ENCODE measurements at places on chromosomes 12 and 14.

DNA sequence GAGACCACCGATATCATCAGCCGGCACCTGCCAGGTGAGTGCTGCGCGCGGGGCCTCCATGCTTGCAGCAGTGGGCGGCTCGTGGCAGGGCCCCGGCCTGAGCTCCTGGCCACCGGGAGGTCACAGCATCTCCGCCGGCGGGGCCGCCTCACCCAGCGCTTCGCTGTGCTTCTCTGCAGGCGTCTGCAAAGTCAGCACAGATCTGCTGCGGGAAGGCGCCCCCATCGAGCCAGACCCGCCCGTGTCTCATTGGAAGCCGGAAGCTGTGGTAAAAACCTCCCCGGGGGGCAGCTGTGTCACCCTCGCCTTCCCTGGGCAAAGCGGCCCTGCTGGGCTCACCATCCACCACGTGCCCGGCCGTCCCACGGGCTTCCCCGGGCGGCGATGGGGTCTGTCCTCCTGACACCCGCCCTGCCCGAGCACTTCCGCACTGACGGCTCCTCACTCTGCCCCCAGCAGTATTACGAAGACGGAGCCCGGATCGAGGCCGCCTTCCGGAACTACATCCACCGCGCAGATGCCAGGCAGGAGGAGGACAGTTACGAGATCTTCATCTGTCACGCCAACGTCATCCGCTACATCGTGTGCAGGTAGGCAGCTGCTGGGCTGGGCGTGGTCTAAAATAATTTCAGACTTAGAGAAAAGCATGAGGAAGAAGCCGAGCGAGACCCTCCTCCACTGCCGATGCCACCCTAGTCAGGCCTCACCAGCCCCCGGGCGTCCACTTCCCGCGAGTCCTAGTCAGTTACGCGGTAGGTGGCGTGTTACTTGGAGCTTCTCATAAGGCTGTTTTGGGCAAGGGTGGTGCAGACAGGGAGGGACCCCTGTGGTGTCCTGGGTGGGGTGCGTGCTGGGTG, 7.1 kb downstream of the PGAM5 start:
- DNase-seq: peak; percentile 33

DNA sequence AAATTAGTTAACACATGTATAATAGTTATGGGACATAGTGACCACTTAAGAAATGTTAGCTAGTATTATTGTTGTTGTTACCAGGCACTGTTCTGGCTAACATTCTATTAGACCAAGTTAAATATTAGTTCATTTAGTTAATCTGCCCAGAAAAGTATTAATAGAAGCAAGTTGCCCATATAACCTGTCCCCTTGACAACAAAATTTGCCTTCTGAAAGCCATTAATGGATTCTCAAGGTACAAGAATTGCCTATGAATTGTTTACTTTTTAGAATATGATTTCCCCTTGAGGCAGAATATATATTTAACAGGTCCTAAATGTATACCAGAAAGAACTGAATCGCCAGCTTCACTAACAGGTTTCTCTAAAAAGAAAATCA, 167.3 kb upstream of the TMCC3 start:
- no peak for DNase-seq

- DNase-seq: no peak
These were observed 72.7 kb downstream of the PTPRR start for GRCh38 chr12:70847871-70848270.

GRCh38 chr12:105110851-105111250, 3.3 kb downstream of the WASHC4 start:
- no peak for DNase-seq

DNA sequence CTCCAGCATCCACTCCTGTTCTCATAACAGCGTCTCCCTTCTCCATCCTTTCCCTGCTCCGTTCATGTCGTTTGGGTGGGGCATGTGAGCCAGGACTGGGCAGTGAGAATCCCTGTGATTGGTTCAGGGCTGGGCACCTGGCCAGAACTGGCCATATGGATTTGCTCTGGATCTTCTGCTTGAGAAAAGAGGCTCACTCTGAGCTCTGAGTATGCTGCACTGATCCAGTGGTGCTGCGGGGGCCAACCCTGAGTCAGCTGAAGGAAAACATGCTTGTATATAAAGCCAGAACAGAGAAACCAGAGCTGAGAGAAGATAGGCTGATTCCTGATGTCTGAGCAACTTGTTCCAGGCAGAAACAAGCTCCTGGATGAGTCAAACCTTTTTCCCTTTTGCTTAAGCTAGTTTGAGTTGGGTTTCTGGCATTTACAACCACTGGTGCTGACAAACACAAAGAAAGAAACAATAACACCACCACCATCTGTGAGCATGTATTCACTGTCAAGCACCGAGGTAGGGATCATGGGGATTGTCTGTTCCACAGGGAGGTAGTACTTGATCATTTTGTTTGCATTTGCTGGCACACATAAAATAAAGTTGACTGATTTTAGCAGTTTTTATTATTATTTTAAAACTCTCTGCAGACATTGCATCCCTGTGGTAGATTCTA, 14.0 kb upstream of the HPD start:
- peak; percentile 87 for DNase-seq

DNA sequence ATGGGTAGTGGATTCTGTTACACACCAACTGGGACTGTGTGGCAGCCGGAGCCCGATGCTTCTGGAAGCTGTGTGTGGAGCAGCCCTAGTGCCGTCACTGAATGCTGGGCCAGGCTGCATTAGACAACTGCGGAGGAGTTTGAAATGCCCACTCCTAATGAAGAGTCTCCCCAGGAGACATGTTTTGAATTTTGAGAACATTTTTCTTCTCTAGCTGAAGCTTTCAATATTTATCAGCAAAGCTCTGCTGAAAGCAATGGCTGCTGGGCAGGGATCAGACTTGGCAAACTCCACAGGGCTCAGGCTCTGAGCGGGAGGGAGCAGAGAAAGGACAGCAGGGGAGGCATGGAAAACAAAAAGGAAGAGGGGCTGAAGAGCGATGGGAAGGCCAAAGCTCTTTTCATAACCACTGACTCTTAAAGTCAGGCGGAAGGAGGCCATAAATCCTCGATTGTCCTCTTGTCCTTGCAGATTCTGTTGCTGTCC, 189.1 kb downstream of the MON2 start:
- no peak for DNase-seq

DNA sequence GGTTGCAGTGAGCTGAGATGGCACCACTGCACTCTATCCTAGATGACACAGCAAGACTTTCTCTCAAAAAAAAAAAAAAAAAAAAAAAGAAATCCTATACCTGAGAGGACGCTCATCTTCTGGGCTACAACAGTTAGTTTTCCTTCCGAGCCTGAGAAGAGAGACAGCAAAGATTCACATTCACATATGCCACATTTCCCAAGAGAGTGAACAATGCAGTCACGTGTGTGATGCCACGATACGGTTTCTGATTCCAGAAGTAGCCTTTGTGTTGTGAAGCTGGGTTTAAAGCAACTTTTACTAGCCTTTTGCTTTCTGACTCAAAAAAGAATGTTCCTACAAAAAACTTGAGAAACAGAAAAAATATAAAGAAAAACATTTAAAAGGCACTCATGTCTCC, 19.5 kb downstream of the GCN1 start:
- no peak for DNase-seq

GRCh38 chr12:8156845-8157244, at the start of gene ZNF705A:
ZNF705A (plus strand) TSS chr12:8157015; CDS start chr12:8172626, 15,611 bp downstream.
- DNase-seq: peak; percentile 88

DNA sequence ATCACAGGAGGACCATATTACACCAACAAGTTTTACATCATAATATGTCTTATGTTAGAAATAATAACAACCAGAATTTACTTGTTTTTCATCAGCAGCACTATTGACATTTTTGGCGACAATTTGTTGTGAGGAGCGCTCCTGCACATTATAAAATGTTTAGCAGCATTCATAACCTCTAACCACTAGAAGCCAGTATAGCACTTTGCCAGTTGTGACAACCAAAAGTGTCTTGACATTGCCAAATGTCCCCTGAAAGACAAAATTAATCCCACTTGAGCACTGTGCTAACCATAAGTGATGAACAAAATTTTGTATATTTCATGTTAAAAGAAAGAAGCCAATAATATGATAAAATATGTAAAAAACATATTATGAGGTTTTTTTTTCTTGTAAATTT, 356.9 kb upstream of the LMO3 start:
- no peak for DNase-seq

GRCh38 chr12:42924482-42924881, 334.9 kb upstream of the PRICKLE1 start:
- no peak for DNase-seq

DNA sequence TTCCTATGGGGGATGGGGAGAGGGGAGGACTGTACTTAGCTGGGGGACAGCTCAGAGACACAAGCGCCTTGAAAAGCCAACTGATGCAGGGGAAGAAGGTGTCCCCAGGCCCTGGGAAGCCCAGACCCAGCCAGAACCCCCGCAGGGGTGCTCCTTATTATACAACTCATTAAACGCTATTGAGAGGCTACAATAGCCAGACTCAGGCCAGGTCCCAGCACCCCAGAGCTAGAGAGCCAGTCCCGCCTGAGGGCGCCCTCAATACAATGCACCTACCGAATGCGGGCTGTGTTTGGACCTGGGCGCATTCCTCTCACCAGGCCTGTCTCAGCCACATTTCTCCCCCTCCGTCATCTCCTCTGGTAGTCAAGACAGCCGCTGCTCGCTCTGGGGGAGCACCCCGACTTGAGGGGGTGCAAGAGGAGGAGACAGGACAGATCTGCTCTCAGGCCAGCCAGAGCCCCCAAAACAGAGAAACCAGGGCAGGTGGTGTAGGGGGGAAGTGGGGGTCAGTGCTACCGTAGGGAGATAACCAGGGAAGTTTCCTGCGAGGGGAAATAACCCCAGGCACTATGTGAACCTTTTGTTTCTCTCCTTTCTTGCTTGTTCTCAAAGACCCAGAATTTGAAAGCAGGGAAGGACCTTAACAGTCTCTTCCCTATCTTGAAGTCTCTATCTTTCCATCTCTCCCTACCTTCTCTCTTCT, 6.1 kb upstream of the ASIC1 start:
- DNase-seq: no peak

DNA sequence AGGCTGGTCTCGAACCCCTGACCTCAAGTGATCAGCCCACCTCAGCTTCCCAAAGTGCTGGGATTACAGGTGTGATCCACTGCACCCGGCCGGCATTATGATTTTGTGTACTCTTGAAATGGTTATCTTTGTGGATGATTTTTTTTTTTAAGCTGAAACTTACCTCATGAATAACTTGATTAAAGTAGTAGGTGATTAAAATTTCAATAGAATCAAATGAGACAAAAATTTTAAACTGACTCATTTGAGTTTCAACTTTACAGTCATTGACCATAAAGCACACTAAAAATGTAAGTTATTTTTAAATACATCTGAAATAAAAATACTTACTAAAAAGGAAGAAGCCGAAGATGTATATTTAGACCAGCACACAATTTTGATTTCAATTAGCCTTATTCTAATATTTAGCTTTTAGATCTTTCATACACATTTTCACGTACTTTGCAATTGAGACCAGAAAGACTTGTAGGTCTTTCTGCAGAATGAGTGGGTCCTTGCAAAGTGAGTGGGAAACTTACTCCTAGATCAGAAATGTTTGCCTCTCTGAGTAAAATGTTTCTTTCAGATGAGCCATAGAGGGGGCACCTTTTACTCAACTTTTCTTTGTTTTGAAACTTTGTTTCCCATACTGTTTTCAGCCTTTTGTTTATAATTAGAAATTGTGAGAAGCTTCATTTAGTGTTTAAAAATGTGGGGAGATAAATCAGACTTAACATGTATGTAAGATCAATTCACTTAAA, 34.2 kb downstream of the TMPO start:
- DNase-seq: no peak

- DNase-seq: peak; percentile 83
These were observed 168.0 kb downstream of the TMTC3 start for GRCh38 chr12:88310069-88310468.

GRCh38 chr14:91420686-91421085, 3.1 kb upstream of the CCDC88C start:
- no peak for DNase-seq

GRCh38 chr14:101358320-101359125, 202.8 kb upstream of the DIO3 start:
- no peak for DNase-seq

GRCh38 chr14:38078393-38078792, 129.3 kb upstream of the SSTR1 start:
- no peak for DNase-seq

- DNase-seq: peak; percentile 50
These were observed 19.9 kb downstream of the TMEM233 start for GRCh38 chr12:119613319-119613936.

Measured in ELR (cell line).